ENCODE measurements at places on chromosomes 6 and 20.
A peak's percentile ranks its signal among the peaks of the same experiment; 100 is the strongest.

- no peak for DNase-seq
Observed at GRCh38 chr20:10924644-10925201, 250.9 kb upstream of the JAG1 start.

DNA sequence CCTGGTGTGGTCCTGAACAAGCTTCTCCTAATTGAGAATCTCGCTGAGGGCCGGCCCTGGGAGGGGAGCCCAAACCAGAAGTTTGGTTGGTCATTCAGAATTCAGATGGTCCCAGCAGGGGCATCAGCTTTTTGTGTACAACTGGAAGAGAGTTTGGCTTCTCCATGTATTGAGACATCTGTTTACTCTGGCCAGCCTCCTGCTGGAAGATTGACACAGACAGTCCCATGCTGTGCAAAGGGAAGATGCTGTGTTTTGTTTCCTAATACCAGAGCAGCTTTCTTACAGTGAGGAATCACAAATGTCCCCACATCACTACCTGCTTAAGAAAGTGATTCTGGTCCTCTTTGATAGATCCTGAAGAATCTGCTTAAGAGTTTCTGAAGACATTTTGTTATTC, 97.8 kb downstream of the PLEKHG1 start:
- DNase-seq: no peak

- no peak for DNase-seq
Observed at GRCh38 chr6:37653229-37653628, 44.5 kb downstream of the MDGA1 start.

DNA sequence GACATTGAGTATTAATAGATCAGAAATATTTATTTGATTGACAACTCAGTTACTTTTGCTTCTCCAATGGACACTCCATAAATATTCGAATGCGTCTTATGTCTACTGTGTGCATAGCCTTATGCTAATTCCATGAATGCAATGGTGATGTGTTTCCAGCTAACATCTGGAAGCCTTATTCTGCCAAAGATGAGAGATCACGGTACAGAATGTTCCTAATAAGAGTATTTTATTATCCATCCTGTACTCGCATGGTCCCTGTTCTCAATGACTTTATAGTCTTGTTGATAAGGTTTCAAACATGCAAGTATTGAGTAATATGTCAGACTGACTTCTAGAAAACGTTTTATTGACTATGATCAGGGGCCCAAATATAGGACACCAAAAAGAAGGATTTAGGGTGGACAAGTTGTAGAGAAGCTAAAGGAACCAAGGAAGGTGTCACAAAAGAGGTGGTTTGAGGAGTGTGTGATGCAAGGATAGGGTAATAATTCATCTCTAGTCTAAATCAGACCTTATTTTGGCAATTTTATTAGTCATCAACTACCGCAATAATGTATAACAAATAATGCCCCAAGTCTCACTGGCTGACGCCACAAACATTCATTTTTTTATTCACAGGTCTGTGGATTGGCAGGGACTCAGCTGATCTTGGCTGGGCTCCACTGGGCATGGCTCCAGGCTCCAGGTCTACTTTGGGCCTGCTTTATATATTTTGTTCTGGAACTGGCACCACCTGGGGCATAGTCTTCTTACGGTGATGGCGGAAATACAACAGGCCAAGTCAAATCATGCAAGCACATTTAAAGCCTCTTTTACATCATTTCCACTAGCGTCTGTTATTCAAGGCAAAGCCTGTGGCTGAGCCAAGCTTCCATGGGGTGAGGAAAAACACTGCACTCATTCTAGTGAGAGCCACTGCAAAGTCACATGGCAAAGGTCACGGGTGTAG, 24.5 kb upstream of the CD83 start:
- DNase-seq: no peak

- DNase-seq: peak; percentile 94
Observed at GRCh38 chr20:36541227-36541767, at the start of gene MYL9. Gene MYL9 (plus strand): TSS chr20:36541519. CDS start chr20:36544885, 3,366 bp downstream.

- no peak for DNase-seq
Observed at GRCh38 chr6:84093441-84094435, 60.2 kb downstream of the MRAP2 start.

DNA sequence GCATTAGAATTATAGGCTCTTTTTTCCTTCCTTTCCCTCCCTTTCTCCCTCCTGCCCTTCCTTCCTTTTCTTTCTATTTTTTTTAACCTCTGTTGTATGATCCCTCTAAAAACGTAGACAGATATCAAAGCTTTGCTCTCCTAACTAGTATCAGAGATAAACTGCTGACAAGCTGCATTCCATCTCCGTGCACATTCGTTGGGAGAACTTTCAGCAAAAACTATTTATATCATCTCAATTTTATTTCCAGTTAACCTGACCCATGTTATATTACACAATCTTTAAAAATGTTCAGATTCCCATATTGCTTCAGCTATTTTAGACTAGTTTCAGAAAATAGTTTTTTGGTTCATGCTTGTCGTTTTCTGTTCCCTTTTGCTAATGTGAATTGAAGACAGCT, 47.3 kb downstream of the RNF217 start:
- no peak for DNase-seq

DNA sequence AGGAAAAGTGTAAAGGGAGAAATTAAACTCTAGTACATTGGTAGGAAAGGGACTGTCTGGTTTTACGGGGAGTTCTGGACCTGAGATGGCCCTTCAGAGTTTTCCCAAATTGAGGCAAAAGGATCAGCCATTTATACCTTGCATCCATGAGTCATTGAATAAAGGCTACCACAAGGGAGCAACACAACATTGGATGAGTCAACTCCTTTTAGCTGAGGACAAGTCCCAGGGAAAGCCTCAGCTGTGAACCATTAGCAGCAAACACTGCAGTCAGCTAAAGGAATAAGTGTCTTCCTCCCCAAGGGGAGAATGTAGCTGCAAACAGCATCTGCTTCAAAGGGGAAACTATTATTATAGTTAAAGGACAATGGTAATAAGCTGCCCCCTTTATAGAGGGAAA, 468.7 kb upstream of the ID4 start:
- DNase-seq: peak; percentile 27

GRCh38 chr6:134531611-134532010, 213.7 kb upstream of the SGK1 start:
- no peak for DNase-seq

GRCh38 chr6:150203871-150204545, 61.2 kb downstream of the PPP1R14C start:
- no peak for DNase-seq

DNA sequence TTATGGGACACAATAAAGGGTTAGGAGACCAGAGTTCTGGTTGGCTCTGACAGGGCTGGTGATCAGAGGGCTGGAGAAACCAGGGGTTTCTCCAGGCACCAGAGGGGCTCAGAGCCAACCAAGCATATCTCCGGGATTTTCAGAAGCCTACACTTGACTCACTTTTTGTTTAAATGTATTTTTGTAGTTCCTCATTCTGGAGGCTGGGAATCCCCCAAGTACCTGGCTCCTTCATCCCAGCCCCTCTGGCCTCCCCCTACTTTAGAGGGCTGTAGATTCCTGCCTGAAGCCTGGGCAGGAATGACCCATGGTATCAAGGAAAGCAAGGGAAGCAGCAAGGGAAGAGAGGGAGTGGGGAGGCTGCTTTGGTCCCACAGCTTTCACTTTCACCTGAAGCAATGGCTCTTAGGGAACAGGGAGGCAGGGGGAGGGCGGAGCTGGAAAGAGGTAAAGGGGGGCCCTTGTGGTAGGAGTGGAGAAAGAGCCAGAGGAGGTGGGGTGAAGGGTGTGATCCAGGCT, 973 bp downstream of the CD40 start:
- no peak for DNase-seq

GRCh38 chr20:58481481-58482021, 33.6 kb downstream of the APCDD1L start:
- no peak for DNase-seq

DNA sequence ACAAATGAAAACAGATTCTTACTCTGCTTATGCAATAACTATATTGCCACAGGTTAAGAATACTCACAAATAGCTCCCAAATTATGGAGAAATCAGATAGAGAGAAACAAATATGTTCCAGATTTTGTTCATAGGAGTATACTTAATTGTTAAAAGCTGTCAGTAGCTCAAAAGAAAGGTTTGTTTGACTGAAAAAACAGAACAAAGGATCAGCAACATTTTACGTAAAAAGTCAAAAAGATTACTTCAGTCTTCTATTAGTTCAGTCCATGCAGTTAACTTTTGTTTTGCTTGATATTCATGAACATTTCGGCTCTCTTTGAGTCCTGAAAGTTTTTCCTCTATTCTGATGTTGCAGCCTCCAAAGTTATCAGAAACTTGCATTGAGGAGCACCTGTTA, 13.4 kb upstream of the NANP start:
- DNase-seq: no peak

DNA sequence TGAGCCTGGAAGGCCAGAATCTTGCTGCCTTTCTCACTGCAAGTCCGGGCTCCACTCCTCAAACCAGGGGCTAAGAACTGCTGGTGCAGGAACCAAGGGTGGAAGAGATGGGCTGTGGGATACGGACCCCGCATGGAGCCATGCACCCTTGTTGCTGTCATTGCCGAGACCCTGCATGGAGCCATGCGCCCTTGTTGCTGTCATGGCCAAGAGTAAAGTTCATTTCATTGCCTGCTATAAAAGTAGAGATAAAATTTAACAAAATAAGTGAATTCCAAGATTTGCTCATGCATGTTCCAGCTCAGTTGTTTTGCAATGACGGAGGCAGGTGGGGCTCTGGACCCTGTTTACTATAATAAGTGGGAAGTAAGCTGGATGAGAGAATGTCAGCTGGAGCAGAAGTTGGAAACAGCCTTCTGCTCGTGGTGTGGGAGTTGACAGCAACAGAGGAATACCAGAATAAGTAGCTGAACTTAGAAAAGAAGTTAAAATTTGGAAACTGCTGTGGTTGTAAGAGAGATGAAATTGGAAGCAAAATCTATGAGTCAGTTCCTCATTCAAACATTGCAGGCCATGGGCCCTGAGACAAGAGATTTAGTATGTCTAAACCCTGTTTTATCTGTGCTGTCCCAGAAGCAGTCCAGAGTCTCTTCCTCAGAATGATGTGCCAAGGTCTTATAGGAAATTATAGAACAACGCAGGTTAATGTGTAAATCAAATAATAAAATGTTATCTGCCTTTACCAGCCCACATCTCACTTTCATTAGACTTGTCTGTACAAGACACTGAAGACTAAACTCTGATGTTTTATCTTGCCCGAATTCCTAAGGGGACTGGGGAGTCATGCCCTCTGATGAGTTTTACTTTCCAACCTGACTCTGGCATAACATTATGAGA, 15.8 kb upstream of the THBS2 start:
- no peak for DNase-seq

GRCh38 chr6:157424491-157425020, 43.6 kb downstream of the ZDHHC14 start:
- DNase-seq: no peak

- DNase-seq: no peak
Observed at GRCh38 chr6:106496823-106497222, 132.5 kb downstream of the RTN4IP1 start.

GRCh38 chr6:33672808-33673207, 38.7 kb downstream of the UQCC2 start:
- peak; percentile 93 for DNase-seq

GRCh38 chr6:30998785-30999184, 11.5 kb upstream of the MUC22 start:
- DNase-seq: no peak

- no peak for DNase-seq
Observed at GRCh38 chr6:102944475-102944874, 1551.0 kb downstream of the GRIK2 start.

- no peak for DNase-seq
Observed at GRCh38 chr6:158669145-158670035, 19.5 kb downstream of the SYTL3 start.

DNA sequence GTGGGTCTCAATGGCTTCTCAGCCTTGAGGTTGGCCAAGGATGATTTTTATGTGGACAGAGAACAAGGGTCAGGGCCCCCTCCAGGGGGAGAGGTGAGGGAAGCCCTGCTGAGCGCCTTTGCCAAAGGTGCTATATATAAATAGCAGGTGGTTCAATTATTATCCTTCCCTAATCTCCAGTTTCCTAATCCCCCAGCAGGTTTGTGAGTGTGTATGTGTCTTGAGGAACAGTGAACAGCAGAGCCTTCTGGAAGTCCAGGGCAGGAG, 3.2 kb upstream of the SIRPA start:
- DNase-seq: no peak

DNA sequence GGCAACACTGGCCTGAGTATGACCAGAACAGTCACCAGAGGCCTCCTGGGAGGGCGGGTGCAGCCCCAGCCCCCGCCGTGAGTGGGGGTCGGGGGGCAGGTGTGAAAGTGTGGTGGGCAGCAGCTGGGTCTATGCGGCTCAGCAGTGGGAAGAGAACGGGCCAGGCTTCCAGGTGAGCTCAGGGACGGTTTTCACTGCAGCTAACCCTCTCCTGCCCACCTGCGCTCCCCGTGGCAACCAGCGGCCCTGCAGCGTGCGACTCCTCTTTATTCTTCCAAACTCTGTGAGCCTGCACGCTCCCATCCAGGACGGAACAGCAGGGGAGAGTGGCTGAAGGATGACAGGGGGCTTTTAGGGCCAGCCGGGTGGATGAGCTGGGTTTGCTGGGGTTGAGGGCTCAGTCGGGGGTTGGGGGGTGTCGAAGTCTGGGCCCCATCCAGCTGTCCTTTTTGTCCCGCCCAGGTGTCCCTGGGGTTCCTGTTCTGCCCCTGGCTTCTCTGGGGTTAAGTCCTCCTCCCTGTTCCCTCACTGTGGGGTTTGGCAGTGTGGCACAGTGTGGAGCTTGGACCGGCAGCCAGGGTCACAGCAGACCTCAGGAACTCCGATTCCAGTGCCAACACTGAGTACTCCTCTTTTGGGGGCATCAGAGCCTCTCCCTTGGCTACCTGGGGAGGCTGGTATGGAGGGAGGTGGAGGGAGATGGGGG, 859 bp upstream of the BIRC7 start:
- no peak for DNase-seq

DNA sequence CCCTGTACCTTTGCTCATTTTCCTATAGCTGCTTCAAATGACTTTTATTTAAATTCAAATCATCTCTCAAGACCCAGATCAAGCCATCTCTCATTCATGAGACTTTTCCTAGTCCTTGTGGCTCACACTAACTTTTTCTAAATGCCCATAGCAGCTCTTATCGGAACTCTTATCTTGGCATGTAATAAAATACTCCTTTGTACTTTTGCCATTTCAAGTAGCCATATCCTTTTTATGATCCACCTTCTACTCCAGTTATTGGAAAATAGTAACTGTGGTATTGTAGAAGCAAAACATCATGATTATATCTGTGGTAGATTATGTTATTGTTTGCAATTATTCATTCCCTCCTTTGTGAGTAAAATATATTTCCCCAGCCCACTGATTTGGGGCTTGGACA, 37.6 kb upstream of the FILIP1 start:
- DNase-seq: no peak

- peak; percentile 48 for DNase-seq
Observed at GRCh38 chr6:126721581-126722160, 381.8 kb downstream of the CENPW start.

DNA sequence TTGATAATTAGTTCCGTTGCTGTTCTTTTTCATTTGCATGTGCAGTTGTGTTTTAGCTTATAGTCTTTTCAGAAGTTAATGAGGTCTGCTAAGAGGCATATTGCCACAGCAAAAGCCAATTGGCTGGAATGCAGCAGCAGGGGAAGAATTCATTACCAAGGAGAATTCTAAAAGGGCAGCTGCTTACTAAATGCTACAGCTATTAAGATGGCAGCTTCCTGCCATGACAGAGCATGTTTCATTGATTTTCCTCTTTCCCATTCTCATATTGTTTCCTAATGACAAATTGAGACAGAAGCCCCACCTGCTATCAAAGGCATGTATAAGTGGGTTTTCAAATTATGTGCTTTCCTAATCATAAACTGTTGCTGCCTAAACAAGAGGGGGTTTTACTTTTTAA, 66.6 kb downstream of the CLVS2 start:
- no peak for DNase-seq

GRCh38 chr6:14068133-14068532, 49.4 kb upstream of the CD83 start:
- DNase-seq: no peak

All from urothelium cell line (cell line).